Islet precursor cell (in vitro differentiated cells): ENCODE measurements at places on chromosomes 5 and 9.

DNA sequence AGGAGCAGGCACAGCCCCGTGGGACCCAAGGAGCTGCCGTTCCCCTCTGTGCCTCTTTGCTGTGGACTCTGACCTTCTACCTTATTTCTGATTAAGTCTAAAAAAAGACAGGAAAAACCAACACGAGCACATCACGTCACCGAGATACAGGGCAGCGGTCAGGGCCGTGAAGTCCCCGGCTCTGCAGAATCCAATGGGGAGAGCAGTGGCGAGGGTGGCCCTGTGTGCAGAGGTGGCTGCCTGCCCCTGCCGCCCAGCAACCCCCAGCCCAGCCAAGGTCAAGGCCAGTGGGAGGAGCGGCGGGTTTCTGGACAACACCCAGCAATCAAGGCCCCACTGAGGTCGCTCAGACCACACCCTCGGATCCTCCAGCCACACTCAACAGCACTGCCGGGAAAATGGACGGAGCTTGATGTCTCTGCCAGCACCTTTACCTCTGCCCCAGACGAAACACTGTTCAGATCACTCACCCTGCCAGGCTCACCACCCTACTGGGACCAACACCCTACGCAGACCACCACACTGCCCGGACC lies 32.7 kb upstream of the SLC9A3 start:
- no peak for DNase-seq

- no peak for DNase-seq
Measured at GRCh38 chr9:37030611-37030939, 3.5 kb downstream of the PAX5 start.

- DNase-seq = peak; percentile 56
Measured at GRCh38 chr9:126327006-126327713, 531 bp downstream of the MVB12B start.

- DNase-seq = no peak
Measured at GRCh38 chr5:11385901-11386293, 518.3 kb downstream of the CTNND2 start.

- no peak for DNase-seq
Measured at GRCh38 chr5:180162304-180162661, 46.7 kb downstream of the RASGEF1C start.

GRCh38 chr5:22850981-22851380 lies 2.2 kb downstream of the CDH12 start:
- no peak for DNase-seq

GRCh38 chr5:51958473-51958872 lies 575.2 kb downstream of the ISL1 start:
- DNase-seq = no peak

DNA sequence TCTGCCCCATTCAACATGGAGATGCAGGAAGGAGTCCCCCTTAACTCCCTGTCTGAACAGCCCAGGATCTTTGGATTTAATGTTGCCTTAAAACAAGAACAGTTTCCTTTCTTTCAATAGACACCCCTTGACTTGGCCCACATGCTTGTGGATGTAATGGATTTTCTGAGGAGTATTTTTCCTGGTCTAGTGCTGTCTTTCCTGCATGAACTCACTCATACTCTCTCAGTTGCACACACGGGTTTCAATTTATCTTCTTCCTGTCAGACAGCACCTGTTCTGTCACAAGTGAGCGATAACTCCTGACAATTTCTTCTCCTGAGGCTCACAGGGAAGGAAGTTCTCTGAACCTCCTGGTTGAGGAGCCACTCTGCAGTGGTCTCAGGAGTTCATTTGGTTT lies 85.1 kb downstream of the ACER2 start:
- no peak for DNase-seq

DNA sequence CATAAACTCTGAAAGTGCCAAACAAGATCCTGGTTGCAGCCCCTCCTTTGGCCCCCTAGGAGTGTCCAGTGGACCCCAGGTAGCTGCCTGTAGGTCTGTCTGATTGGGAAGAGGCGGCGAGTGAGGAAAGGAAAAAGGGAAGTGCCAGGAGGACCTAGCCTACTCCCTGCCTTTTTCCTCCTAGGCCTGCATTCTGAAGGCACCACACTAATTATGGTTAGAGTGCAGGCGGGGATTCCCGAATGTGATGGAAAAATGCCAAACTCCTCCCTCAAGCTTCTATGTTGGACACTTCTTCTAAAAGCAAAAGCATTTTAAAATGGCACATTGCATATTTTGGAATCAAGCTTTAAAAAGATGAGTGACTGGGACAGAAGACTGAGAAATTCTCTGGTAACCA lies 83.2 kb upstream of the SMIM15 start:
- no peak for DNase-seq

- DNase-seq = no peak
Measured at GRCh38 chr5:142175039-142175438, 66.5 kb downstream of the NDFIP1 start.

DNA sequence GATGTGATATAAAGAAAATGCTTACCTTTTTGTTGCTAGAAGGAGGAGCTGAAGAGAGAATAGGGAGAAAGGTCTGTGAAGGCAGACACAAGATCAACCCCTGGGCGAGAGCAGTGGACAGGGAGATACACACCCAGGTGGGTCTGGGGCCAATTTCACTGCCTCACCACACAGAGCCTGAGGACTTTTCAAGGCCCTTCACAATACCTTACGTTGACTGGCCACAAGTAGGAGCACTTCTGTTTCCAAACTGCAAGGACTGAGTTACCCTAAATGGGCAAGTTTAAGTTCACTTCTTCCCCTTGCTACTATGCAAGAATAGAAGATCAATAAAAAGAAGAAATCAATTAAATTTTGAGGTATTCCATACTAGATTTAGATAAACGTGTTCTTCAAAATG lies 174.5 kb upstream of the SLC12A2 start:
- peak; percentile 83 for DNase-seq

DNA sequence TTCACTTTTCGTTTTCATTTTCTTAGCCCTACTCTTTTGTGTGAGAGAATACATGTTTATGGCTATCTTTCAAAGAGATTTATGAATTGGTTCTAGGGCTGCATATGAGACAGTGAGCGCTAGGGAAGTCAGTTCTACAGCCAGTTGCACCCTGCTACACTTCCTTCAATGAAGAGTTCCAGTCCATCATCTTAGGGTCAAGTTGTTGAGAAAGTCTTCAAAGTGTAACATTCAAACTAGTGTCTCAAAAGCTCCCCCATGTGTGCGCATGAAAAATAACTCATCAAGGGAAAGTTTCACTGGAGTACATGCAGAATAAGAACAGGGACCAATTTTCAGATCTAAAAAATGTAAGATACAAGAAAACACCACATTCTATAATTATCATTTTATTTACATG lies 317.2 kb downstream of the DEPDC1B start:
- no peak for DNase-seq

DNA sequence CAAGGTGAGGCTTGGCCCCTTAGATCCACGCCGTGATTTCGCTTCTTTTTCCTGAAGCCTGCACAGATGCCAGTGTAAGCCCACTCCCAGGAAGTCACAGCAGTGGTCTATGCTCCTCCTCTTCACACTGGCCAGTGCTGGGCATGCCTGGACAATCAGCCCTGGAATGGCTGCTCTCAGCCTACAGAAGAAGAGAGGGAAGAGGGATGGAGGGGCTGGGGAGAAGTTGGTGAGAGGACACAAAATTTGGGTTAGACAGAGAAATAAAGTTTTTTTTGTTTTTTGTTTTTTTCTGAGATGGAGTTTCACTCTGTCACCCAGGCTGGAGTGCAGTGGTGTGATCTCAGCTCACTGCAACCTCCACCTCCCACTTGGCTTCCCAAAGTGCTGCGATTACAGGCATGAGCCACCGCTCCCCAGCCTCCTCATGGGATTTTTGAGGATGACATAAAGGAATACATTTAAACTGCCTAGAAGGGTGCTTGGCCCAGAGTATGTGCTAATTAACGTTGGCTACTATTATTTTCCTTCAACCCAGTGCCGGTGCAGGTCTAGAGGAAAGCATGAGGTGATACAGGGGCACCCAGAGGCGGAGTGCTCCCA lies 830 bp downstream of the S100Z start:
- no peak for DNase-seq

DNA sequence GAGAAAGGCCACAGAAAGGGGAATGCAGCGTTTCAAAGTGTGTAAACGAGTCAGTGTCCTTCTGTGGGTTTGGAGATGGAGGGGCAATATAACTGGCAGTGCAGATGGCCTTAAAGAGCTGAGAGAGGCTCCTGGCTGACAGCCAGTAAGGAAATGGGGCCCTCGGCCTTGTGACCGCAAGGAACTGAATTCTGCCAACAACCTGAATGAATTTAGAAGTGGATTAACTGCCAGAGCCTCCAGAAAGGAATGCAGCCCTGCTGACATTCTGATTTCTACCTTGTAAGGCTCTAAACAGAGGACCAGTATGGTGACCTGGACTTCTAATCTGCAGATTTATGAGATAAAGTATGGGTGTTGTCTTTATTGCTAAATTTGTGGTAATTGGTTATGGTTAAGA lies 17.5 kb upstream of the NREP start:
- DNase-seq = peak; percentile 81
